ENCODE measurements at places on chromosomes 11 and 22. TPM values are rescaled to one million over a fixed set of nuclear protein-coding genes. Genes with fewer than 3 reads are reported as not detected.

- no peaks in the 10 kb centered on the region for H3K27me3 ChIP-seq
- H3K27ac ChIP-seq, result no peak overlapping the region
- no peaks in the 10 kb centered on the region for H3K4me1 ChIP-seq
- no peak overlapping the region for H3K4me3 ChIP-seq
- no peak for DNase-seq
Observed at GRCh38 chr11:88300888-88301487, 36.5 kb downstream of the CTSC start.

DNA sequence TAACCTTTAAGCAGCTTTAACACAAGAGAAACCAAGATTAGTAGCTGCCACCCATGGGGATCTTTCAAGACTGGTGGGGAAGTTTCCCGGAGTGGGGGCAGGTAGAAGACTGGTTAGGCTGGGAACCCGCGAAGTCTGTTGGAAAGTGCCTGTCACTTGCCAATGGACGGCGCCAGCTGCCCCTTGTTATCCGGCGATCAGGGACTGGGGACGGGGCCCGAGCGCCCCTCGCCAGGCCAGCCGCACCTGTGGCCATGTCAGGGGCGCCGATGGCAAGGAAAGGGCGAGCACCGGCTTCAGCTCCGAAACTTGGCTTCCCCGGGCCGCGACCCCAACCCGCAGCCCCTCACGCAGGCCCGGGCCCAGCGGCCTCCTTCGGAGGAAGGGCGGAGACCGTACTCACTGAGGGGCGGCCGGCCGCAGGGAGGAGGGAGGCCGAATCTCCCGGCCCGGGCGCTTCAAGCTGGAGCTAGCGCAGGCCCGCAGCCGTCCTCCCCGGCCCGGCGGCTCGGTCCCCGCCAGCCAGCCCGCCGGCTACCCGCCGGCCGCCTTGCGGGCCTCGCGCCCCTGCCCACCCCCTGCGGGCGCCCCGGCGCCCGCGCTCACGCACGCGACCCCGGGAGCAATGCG, 539 bp downstream of the EIF4ENIF1 start:
- H3K4me1 ChIP-seq, result no peaks in the 10 kb centered on the region
- H3K4me3 ChIP-seq, result peak overlapping the region; percentile 97
- H3K27me3 ChIP-seq, result no peaks in the 10 kb centered on the region
- H3K36me3 ChIP-seq, result no peaks in the 10 kb centered on the region

- H3K4me3 ChIP-seq, result no peak overlapping the region
- DNase-seq, result no peak
- H3K36me3 ChIP-seq, result no peaks in the 10 kb centered on the region
- no peak overlapping the region for H3K27ac ChIP-seq
- H3K27me3 ChIP-seq, result no peaks in the 10 kb centered on the region
Observed at GRCh38 chr11:46300270-46300669, 22.8 kb downstream of the CREB3L1 start.

The ACTN3 gene
- not detected for total RNA-seq

The MPZL2 gene
- 32.4 TPM for total RNA-seq

The MAPK1 gene
- total RNA-seq, result 41.0 TPM

All from Peyer's patch (tissue), 4 donors.